ENCODE measurements at places on chromosomes 3 and 15.

DNA sequence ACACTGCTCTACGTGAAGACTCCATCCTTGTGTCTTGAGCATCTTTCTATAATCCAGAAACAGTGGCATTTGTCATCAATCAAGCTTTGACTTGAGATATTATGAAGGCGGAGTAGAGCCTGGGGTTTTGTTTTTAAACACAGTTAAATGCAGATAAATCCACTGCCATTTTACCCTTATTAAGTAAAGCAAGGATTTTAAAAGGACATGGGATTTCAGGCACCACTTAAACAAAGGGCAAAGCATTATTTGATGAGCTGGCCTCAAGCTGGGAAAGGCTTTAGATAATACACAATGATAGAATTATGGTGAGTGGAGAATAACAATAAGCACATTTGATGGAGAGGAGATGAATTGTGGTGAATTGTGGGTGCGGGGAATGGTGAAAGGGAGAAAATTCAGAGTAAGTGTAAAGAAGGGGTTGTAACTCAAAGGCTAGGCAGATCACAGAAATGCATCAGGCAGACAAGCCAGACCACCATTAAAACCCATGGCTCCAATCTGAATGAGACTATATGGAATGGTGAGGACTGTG is 54.9 kb upstream of the GLCE start:
- no peak for DNase-seq

DNA sequence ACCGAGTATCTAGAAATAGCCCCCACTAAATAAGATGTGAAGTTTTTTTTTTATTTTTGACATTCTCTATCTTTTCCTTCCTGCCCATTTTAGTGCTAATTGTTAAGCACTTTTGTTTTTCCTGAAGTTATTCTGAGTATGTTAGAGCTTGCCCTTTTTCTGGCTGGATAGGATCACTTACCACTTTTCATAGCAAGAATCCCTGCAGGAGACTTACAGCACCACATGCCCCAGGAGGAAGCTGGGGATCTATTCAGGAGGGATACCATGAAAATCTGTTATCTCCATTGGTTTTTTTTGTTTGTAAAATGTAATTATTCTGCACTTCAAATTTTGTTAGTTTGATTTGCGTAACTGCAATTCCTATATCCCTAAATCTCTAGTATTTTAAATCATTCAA is 968.4 kb downstream of the ZPLD1 start:
- no peak for DNase-seq

DNA sequence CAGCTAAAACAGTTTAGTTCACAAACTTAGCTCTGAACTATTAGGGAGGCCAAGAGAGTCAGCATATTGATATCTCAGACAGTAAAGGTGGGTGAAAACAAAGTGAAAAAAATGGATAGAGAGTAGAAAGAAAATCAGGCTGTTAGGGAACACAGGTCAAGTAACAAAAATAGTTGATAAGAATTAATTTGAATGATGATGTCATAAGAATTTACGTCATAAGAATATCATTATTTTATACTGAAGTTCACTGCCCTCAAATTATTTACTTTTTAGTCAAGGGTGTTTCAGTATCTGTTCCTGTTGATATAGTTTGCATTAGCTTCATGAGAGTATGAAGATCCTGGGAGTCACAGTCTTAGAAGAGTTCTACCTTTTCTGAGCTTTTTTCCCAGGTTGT is 1134.6 kb downstream of the SI start:
- no peak for DNase-seq

DNA sequence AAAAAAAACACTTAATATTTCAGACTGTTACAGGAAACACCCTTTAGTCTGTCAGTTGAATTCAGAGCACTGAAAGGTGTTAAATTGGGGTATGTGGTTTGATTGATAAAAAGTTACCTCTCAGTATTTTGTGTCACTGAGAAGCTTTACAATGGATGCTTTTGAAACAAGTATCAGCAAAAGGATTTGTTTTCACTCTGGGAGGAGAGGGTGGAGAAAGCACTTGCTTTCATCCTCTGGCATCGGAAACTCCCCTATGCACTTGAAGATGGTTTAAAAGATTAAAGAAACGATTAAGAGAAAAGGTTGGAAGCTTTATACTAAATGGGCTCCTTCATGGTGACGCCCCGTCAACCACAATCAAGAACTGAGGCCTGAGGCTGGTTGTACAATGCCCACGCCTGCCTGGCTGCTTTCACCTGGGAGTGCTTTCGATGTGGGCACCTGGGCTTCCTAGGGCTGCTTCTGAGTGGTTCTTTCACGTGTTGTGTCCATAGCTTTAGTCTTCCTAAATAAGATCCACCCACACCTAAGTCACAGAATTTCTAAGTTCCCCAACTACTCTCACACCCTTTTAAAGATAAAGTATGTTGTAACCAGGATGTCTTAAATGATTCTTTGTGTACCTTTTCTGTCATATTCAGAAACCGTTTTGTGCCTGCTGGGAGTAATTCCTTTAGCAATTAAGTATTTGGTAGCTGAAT is 17.9 kb downstream of the TMEM43 start:
- no peak for DNase-seq

GRCh38 chr3:131797776-131798175 is 237.0 kb downstream of the CPNE4 start:
- no peak for DNase-seq

DNA sequence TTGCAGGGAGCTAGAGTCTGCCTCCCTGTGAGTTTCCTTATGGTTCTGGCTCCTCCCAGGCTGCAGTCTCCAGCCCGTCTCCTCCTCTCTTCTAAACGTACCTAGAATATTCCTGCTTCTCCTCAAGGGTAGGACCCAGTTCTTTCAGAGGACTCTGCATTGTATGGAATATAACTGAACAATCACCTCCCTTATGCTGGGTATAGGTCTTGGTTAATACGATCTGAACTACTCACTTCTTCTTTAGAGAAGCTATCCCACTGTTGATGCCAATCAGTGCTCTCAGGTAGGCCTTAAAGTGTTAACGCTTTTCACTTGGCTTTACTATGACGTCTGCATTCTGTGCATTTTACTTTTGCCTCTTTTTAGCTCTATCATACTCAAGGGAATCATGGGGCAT is 98.5 kb downstream of the WNT7A start:
- DNase-seq, result no peak
